Memory B cell (primary cell): ENCODE measurements at places on chromosomes 7 and 10.

- H3K4me1 ChIP-seq: no peaks in the 10 kb centered on the region
- H3K27ac ChIP-seq: no peak overlapping the region
- no peaks in the 10 kb centered on the region for H3K27me3 ChIP-seq
Measured at GRCh38 chr10:58660575-58661255, 148.0 kb downstream of the BICC1 start.

DNA sequence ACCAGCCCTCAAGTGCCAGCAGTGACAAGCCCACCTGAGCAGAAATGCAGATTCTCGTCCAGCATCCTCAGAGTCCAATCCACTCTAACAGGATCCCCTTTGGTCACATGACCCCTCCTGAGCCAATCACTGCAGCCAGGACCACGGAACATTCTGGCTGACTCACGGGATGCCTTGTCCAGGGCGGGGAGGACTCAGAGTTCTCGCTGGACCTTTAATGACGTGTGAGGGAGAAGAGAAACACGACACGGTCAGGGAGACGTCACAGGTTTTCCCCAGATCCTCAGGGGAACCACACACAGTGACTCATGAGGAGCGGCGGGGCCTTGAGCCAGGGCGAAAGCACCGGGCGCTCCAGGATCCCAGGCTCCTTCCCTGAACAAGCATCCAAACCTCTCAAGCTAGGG lies 155.7 kb downstream of the PTPRN2 start:
- no peak for DNase-seq
- no peak overlapping the region for H3K4me3 ChIP-seq
- H3K4me1 ChIP-seq: peaks cover 2% of the 10 kb centered on the region

- H3K36me3 ChIP-seq: peaks cover 3% of the 10 kb centered on the region
- H3K27ac ChIP-seq: no peak overlapping the region
- peaks cover 20% of the 10 kb centered on the region for H3K4me1 ChIP-seq
- DNase-seq: no peak
Measured at GRCh38 chr10:123991611-123992570, 100.3 kb upstream of the CPXM2 start.

DNA sequence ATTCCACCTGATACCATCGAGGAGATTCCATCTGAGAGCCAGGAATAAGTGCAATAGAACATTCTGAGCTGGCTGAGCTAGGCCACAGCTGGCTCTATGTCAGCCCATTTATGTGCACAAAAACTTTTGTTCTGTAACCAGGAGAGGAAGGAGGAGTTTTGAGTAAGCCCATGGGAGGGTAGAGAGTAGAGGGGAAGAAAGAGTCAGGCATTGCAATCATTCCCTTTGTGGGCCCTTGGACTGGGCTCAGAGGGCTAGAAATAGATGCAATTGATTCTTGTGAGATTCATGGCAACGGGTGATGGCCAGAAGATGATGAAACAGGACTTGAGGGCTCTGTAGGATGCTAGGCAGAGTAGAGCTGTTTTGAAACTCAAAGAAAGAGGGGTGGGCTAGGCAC lies 104.6 kb upstream of the KIF5B start:
- peaks cover 12% of the 10 kb centered on the region for H3K27me3 ChIP-seq
- no peak overlapping the region for H3K4me3 ChIP-seq
- H3K4me1 ChIP-seq: no peaks in the 10 kb centered on the region

- peaks cover 8% of the 10 kb centered on the region for H3K36me3 ChIP-seq
- no peaks in the 10 kb centered on the region for H3K27me3 ChIP-seq
- H3K27ac ChIP-seq: no peak overlapping the region
- H3K4me3 ChIP-seq: no peak overlapping the region
- no peak for DNase-seq
Measured at GRCh38 chr7:76505168-76506080, 4.9 kb upstream of the UPK3B start.

- H3K27ac ChIP-seq: no peak overlapping the region
- no peak overlapping the region for H3K4me3 ChIP-seq
- peaks cover 2% of the 10 kb centered on the region for H3K36me3 ChIP-seq
- no peak for DNase-seq
- H3K27me3 ChIP-seq: peaks cover 6% of the 10 kb centered on the region
- H3K4me1 ChIP-seq: no peaks in the 10 kb centered on the region
Measured at GRCh38 chr7:98334081-98334480, 52.6 kb downstream of the BRI3 start.

DNA sequence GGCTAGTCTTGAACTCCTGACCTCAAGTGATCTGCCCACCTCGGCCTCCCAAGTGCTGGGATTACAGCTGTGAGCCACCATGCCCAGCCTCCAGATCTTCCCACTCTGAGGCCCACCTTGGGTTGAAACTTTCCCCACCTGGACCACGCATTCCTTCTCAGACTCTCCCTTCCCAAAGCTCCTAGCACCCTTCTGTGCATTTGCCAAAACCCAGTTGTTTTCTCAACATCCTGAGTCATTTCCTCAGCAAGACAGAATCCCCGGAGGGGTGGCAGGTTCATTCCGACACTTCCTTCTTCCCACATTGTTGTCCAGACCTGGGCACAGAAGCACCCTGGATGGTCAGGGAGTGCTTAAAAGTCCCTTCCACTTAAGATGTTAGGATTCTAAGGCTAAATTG lies 28.9 kb downstream of the BAG3 start:
- H3K36me3 ChIP-seq: peaks cover 4% of the 10 kb centered on the region
- H3K4me3 ChIP-seq: no peak overlapping the region
- no peaks in the 10 kb centered on the region for H3K4me1 ChIP-seq
- no peak for DNase-seq
- H3K27me3 ChIP-seq: peaks cover 2% of the 10 kb centered on the region
